ENCODE measurements at places on chromosomes 7 and 10.

DNA sequence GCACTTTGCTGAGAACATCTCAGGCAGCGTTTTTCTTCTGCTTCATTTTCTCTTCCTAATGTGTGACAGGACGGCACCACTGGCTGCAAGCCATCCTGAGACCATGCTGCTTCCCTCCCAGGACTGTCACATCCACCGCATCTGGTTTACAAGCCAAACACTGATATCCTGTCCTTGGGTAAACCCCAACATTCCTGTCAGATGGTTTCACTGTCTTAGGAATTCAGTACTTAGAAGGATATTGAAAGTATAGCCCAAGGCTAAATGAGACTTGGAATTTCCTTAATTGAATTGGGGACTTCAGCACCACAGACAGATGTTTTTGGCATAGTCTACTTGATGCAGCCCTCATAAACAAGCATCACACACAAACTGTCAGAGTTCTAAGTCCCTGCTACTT lies 74.2 kb upstream of the PLXNA4 start:
- peak; percentile 48 for DNase-seq

GRCh38 chr10:26112532-26112931 lies 104.0 kb upstream of the GAD2 start:
- DNase-seq, result no peak

DNA sequence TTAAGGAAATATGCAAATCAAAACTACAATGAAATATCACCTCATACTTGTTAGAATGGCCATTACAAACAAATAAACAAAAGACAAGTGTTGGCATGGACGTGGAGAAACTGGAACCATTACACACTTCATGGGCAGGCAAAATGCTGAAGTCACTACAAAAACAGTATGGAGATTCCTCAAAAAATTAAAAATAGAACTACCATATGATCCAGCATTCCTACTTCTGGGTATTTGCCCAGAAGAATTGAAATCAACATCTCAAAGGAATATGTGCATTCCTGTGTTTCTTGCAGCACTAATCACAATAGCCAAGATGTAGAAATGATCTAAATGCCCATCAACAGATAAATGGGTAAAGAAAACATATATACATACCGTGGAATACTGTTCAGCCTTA lies 83.6 kb downstream of the NRCAM start:
- no peak for DNase-seq

- DNase-seq, result no peak
Observed at GRCh38 chr10:78616125-78616695, 452.6 kb upstream of the ZMIZ1 start.

- DNase-seq, result no peak
Observed at GRCh38 chr10:122085423-122085911, 96.5 kb downstream of the TACC2 start.

GRCh38 chr7:150382123-150382843 lies 3.2 kb downstream of the ZNF775 start:
- DNase-seq, result no peak

GRCh38 chr10:114064151-114065048 lies 20.7 kb downstream of the ADRB1 start:
- DNase-seq, result no peak

DNA sequence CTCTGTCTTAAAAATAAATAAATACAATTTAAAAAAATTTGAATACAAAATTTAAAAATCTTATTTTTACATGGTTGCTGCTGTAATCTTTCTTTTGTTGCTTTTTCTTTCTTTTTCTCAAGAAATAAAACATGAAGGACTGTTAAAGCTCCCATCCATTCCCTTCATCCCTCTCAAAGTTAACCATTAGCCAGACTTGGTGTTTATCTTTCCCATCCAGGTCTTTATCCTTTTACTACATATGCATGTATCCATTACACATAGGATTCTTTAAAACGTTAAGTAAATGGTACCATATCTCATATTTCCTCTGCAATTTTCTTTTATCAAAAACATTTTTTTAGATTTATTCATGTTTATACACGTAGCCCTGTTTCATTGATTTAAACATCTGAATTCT lies 70.1 kb downstream of the CREB3L2 start:
- no peak for DNase-seq

GRCh38 chr7:17770710-17771375 lies 169.5 kb downstream of the SNX13 start:
- no peak for DNase-seq

DNA sequence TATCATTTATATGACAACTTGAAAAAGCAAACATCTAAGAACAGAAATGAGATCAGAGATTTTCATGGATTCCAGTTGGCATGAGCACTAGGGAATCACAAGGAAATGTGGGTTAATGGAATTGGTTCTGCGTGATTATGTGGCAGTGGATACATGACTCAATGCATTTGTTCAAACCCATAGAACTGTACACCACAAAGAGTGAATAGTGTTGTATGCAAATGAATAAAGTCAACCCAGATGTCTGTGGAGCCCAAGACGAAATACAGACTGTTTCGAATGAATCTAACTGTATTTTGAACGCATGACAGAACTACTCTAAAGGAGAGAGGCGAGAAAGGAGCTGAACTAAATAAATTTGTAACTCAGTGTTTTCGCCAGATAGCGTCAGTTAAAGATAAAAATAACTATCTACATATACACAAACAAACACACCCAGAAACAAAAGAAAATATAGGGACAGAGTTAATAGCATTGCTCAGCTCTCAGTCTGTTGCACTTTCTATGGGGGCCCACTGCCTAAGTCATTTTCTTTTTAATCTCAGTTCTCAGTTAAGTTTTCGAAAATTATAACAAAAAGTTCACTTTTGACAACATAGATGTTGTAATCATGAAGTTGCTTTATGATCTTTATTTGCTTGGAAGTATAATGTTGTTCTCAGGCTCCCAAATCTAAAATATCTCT lies 636.7 kb upstream of the SEMA3D start:
- no peak for DNase-seq

- no peak for DNase-seq
Observed at GRCh38 chr7:20828947-20829346, 42.3 kb upstream of the SP8 start.

DNA sequence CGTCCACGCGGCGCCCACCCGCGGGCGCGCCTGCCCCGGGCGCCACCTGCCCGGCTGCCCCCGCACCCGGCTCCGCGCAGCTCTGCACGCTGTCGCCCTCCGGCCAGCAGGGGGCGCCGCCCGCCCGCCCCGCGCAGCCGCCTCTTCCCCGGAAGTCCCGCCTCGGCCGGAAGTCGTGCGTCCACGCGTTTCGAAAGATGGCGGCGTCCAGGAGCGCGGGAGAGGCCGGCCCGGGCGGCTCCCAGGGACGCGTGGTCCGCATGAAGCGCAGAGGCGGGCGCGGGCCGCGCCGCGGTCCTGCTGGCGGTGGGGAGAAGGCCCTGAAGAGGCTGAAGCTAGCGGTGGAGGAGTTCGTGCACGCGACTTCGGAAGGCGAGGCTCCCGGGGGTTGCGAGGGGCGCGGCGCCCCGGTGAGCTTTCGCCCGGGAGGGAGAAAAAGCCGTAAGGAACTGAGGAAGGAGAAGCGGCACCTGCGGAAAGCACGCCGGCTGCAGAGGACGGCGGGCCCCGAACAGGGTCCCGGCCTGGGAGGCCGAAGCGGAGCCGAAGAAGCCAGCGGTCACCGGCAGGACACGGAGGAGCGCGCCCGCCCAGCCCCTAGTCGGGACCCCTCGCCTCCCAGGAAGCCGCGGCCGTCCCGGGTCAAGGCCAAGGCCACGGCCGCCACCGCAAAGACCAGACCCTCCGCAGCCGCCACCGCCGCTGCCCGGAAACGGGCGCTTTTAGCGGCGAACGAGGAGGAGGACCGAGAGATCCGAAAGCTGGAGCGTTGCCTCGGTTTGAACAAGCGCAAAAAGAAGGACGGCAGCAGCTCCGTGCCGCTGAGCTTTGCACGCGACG lies at the start of gene NOM1:
TSS of gene NOM1 (plus strand) at position 172 of the 840 bp plus-strand sequence. CDS start at position 198, 26 bp downstream.
- peak; percentile 85 for DNase-seq

DNA sequence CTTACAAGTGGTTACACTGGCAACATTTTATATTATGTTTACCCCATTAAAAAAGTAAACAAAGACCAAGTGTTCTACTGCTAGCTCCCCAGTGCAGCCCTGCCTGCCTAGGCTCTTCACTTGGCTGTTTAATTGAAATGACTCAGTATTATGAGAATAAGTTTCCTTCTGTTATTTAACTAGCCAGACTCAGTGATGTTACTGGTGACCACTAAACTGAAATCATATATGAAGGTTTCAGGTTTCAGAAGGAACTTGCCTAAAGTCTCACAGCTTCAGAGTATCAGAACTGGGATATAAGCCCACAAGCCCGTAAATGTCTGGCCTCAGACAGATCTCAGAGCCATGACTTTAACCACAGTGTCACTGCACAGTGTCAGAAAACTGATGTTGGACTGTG lies 66.8 kb upstream of the EXOC4 start:
- no peak for DNase-seq

DNA sequence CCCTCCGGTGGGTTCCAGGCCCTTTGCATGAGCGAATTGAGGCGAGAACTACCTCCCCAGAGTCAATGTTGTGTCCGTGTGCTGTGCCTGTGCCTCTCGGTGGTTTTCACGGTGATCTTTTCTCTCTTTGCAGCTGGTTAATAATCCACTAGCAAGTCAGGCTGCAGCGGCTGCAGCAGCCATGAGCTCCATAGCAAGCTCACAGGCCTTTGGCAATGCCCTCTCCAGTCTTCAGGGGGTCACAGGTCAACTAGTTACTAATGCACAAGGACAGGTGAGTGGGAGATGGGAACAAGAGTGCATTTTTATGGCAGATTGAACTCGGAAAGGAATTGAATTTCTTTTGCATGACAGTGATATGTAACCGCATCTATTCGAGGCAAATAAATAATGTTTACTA lies 159.7 kb upstream of the YAE1 start:
- DNase-seq, result no peak

- DNase-seq, result no peak
Observed at GRCh38 chr7:98621573-98622482, 4.7 kb downstream of the NPTX2 start.

DNA sequence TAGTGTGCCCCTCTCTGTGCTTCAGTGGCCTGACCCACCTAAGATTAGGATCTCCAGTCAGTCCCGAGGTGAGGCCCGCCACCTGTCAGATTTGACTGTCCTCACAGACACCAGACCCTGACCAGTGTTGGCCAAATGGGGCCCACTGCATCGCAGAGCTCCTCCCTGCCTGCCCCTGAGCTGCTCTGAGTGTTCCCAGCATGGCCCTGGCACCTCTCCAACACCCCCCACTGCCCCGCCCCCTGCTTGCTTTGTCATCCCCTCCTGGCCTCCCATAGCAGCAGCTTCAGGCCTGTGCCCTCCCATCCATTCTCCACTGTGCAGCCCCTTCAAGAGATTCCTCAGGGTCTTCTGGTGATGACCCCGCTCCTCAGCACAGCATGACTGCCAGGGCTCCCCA lies 67.6 kb downstream of the C10orf120 start:
- DNase-seq, result no peak

DNA sequence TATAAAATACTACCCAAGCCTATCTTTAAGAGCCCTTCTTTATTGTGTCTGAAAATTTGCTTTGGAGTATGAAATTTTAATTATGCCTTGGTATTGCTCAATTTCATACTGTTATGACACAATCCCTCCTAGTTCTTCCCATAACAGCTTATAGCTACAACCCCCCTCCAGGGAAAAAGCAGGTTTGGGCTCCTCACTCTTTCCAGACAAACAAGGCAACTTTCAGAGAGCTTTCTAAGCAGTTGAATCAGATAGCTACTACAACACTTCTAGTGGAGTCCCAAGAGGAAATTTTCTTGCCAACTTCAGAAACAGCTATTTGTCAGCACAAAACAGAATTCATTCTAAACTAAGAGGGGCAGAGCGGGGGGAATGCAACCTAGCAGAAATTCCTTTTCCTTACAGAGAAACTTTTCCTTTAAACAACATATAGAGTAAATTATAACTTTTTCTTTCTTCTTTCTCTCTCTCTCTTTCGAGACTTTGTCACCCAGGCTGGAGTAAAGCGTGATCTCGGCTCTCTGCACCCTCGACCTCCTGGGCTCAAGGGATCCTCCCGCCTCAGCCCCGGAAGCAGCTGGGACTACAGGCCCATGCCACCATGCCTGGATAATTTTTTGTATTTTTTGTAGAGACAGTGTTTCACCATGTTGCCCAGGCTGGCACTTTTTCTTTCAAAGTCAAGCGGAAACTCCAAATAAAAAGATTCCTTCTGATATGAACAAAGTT lies 26.0 kb upstream of the JMJD1C start:
- DNase-seq, result peak; percentile 95

Measured in fibroblast of villous mesenchyme (primary cell).